ENCODE measurements at places on chromosomes 2 and 18. TPM values are rescaled to one million over a fixed set of nuclear protein-coding genes. Genes with fewer than 3 reads are reported as not detected.
A peak's percentile ranks its signal among the peaks of the same experiment; 100 is the strongest.

GRCh38 chr2:112807233-112807807, 23.0 kb upstream of the IL1A start:
- no peak overlapping the region for H3K27ac ChIP-seq
- no peak overlapping the region for H3K4me3 ChIP-seq
- DNase-seq, result no peak
- H3K4me1 ChIP-seq, result no peaks in the 10 kb centered on the region
- H3K36me3 ChIP-seq, result no peaks in the 10 kb centered on the region

GRCh38 chr2:60280238-60280637, 273.2 kb downstream of the BCL11A start:
- H3K4me1 ChIP-seq, result no peaks in the 10 kb centered on the region
- no peak overlapping the region for H3K27ac ChIP-seq
- no peak for DNase-seq

DNA sequence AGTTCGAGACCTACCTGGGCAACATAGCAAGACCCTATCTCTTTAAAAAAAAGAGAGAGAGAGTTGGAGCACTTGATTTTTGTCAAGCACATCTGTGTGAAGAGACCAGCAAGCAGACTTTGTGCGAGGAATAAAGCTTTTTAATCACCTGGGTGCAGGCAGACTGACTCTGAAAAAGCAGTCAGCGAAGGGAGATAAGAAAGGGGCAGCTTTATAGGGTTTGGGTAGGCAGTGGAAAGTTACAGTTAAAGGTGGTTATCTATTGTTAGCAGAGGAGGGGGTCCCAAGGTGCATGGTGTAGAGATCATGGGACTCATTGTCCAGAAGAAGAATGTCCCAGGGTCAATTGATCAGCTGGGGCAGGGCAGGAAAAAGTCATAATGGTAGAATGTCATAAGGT, 34.4 kb downstream of the NCL start:
- no peak overlapping the region for H3K27ac ChIP-seq
- no peak for DNase-seq
- no peaks in the 10 kb centered on the region for H3K27me3 ChIP-seq
- no peak overlapping the region for H3K4me3 ChIP-seq
- no peaks in the 10 kb centered on the region for H3K36me3 ChIP-seq
- no peaks in the 10 kb centered on the region for H3K4me1 ChIP-seq

DNA sequence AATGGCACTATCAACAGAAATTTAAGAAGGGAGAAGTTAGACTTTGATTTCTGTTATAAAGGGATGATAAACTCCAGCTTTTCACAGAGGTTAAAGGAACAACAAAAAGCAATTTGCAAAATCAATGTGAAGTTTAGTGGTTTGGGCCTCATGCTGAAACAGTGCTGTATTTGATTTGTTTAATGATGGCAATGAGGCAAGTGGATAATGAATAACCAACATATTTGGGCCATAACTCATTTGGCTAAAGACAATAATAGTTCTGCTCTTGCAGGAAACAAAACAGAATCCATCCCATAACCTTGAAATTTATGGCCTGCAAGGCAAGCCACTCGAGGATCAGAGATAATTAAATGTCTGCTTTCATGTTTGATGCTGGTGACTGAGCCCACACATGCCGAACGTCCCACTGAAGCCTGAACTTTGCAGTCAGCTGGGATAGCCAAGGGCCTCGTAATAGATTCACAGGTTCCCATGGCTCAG, 56.5 kb downstream of the TPGS2 start:
- no peaks in the 10 kb centered on the region for H3K36me3 ChIP-seq
- H3K4me3 ChIP-seq, result no peak overlapping the region
- no peak overlapping the region for H3K27ac ChIP-seq
- DNase-seq, result peak; percentile 58
- H3K4me1 ChIP-seq, result no peaks in the 10 kb centered on the region

- peaks cover 16% of the 10 kb centered on the region for H3K4me1 ChIP-seq
- DNase-seq, result no peak
Measured at GRCh38 chr18:10523544-10523943, 2.3 kb upstream of the NAPG start.

ANKRD62 gene
- not detected for total RNA-seq

ZNF521 gene
- 23.6 TPM for total RNA-seq
